ENCODE measurements at places on chromosomes 12 and 14. TPM values are rescaled to one million over a fixed set of nuclear protein-coding genes. Genes with fewer than 3 reads are reported as not detected.

Gene ST8SIA1
- 2.4 TPM for total RNA-seq

Gene RIPK3
- 56.5 TPM for total RNA-seq

Gene SNX6
- total RNA-seq, result 66.7 TPM

Gene A2ML1
- total RNA-seq, result 0.09 TPM

Gene AVPR1A
- 0.98 TPM for total RNA-seq

Gene ARHGEF40
- 124 TPM for total RNA-seq

Gene IQSEC3
- total RNA-seq, result 1.6 TPM

Gene TMEM263
- 49.4 TPM for total RNA-seq

Gene SLC10A1
- 0.86 TPM for total RNA-seq

Gene CCDC60
- not detected for total RNA-seq

Gene RNASE2
- 1.8 TPM for total RNA-seq

Gene C3AR1
- 20.5 TPM for total RNA-seq

Gene C12orf54
- total RNA-seq, result not detected

Gene CIROP
- not detected for total RNA-seq

GRCh38 chr14:102692334-102692733, 84.9 kb upstream of the TRAF3 start:
- no peak for DNase-seq

- no peak for DNase-seq
These were observed 4.4 kb upstream of the SHMT2 start for GRCh38 chr12:57224973-57225679.

DNA sequence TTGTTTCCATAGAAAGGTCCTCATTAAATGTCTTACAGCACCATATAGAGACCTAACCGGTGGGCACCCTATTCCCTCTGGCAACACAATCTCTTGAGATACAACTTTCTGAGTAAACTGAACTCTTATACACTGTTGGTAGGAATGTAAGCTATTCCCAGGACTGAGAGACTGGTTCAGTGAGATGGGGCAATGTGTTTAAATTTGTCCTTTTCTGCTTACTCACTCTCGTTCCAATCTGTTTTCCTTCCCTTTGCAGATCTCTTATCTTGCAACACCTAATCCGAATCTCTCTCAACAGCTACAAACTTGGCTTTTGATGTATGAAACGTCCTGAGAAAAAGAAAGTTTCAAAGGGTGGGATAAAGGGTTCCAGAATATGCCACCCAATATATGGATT, 26.1 kb upstream of the ETV6 start:
- no peak for DNase-seq

DNA sequence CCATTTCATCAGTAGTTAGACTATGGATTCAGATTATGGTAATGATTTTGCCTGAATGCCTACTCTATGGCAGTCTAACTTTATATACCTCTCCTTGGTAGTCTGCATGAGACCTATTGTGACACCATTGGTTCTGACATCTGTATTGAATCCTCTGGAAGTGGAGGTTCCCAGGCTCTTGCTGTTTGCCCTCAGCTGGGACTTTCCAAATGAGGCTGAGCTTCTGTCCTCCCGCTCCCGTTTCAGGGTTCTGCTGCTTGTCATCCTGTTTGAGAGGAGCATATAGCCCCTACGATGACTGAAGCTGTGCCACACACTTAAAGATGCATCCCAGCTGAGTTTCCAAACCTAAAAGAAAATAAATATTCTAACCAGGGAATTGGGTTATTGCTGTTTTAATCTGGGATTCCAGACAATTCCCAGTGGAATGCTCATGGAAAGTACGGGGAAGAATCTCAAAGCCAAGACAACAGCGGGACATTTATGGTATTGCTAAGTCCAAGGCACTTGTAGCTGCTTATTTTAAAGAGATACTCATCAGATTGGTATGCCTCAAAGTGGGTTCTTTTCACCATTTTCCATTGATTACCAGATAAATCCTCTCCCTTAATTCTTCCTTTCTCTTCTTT, 105.9 kb downstream of the ETV6 start:
- DNase-seq, result no peak

- no peak for DNase-seq
These were observed 73.7 kb downstream of the CEP128 start for GRCh38 chr14:80867798-80868197.

GRCh38 chr12:3253682-3254275, 176.6 kb downstream of the TSPAN9 start:
- DNase-seq, result no peak

GRCh38 chr12:5201554-5202218, 158.0 kb downstream of the KCNA5 start:
- DNase-seq, result no peak

- DNase-seq, result no peak
These were observed 64.4 kb downstream of the FOS start for GRCh38 chr14:75342762-75343599.

DNA sequence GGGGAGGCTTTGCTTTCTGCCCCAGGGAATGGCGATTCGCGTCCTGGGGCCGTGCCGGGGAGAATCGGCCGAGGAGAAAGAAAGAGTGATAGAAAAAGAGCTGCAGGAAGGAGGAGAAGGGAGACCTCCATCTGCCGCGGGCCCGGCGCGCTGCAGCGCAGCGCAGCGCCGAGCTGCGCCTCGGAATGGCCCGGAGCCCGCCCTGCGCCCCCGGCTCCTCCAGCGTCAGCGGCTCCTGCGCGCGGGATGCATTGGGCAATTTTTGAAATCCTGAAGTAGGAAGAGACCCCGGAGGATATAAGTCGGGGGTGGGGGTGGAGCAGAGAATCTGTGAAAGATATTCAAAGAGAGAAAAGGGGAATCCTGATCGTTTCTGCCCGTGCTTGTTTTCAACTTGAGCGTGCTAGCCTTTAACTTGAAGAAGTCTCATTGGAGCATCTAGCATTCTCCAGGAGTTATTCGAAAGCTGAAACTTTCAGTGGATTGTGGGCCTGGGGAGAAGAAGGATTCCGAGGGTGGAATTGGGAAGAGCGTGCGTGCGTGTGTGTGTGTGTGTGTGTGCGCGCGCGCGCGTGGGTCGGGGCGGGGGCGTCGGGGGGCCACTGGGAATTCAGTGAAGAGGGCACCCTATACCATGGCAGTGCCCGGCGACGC, 441 bp downstream of the PDE3A start:
- DNase-seq, result peak; percentile 16

DNA sequence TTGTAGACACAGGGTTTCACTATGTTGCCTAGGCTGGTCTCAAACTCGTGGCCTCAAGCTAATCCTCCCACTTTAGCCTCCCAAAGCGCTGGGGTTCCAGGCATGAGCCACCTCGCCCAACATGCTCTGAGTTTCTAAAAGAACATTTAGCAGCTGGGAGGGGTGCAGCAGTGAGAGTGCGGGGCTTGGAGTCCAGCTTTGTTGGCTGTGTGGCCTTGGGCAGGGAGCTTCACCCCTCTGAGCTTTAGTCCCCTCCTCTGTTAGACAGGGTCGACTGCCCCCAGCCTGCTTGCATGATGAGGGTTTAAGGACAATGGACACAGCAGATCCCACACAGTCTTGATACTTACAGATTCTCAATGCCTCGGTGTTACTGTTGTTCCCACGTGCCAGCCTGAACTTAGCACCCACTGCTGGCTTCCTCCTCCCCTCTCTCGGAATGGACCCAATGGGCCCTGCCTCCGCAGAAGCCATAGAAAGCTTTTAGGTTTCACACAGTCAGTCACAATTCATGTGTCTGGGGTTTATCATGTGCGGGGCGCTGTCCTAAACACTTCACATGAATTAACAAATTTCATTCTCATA, 54.6 kb downstream of the PSMA6 start:
- no peak for DNase-seq

DNA sequence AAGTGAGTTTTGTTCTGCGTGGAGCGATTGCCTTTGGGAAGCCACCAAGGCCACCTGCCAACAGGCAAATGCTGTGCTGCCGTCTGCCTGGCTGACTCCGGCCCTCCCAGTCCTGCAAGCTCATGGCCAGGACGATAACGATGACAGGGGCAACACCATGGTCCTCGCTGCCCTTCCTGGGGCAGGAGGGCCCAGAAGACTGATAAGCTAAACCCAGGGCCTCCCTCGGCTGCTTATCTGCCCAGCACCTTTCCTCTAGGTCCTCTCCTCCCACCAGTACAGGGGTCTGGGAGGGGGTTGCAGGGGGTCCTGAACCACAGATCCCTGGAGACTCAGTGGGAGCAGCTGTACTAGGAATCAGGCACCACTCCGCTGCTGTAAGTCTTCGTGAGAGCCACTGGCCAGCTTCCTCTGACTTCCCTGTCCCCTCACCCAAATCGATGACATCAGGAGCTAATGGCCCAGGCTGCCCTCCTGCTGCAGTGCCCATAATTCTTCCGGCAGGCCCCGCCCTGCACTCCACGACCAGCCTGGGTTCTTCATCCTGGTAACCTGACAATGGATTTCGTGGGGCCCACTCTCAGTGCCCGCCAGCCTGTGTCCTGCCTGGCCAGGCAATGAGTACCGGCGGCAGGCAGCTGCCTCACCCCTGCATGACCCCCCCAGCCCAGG, 5.1 kb downstream of the ANKRD9 start:
- DNase-seq, result no peak

DNA sequence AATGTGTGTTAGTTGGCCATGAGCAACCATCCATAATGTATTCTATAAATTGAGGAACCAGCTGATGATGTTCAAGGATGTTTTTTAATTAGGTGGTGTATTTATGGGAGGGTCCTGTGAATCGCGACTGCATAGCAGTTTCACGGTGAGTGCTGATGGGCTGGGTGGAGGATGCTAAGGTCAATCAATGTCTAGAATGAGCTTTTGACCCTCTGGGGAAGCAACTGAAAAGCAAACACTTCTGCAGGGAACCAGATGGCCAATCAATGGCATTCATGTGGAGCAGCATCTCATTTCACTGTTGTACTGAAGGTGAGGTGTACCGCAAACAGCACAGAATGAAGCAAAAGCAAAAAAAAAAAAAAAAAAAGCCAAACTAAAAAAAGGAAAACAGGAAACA, 676.1 kb upstream of the TMEM132C start:
- DNase-seq, result no peak

DNA sequence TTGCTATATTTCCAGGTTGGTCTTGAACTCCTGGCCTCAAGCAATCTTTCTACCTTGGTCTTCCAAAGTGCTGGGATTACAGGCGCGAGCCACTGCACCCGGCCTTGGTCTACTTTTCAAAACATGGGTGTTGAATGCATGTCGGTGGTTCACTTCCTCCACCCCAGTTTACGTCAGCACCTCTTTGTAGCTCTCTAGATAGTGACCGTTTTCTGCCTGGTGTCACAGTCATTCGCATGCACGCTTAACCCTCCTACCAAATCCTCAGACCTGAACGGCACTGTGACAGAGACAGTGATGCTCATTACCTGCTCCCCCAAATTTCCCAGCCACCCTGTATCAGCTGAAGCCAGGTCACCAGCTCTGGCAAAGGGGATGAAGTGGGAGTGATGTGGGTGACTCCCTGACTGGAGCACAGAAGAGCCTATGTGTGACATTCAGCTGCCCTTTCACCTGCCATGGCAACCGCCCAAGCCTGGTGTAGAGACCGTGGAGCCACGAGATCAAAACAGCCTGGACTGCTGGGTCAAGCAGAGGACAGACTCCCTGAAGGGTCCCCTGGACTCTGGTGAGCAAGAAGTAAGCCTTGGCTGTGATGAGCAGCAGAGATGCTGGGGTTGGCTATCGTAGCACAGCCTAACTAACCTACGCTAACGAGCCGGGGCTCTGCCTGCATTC, 66.2 kb upstream of the GPR68 start:
- no peak for DNase-seq

GRCh38 chr12:6374786-6375160, 590 bp downstream of the SCNN1A start:
- DNase-seq, result no peak

- DNase-seq, result peak; percentile 56
These were observed 36.7 kb downstream of the TMBIM6 start for GRCh38 chr12:49777800-49778748.

GRCh38 chr12:18653465-18653864, 84.3 kb downstream of the PLCZ1 start:
- no peak for DNase-seq

DNA sequence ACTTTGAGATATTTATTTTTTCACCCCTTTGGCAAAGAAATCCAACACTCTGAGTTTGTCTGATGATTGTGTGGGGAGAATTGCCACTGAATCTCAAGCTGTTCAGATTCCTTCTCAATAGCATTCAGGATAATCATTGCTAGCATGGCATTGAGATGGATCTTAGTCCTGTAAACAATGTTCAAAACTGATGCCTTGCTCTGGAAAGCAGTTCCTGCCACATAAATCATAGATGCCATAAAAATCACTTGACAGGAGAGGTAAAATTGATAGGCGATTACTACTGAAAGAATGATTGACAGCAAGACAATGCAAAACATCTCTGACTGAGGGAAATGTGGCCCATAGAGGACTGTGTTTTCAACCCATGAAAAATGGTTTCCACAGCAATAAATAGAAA, 915.6 kb downstream of the TRHDE start:
- no peak for DNase-seq

- DNase-seq, result no peak
These were observed 113.0 kb downstream of the ADCK1 start for GRCh38 chr14:77912754-77913556.

- DNase-seq, result no peak
These were observed 28.9 kb downstream of the SLC15A4 start for GRCh38 chr12:128794661-128795529.

DNA sequence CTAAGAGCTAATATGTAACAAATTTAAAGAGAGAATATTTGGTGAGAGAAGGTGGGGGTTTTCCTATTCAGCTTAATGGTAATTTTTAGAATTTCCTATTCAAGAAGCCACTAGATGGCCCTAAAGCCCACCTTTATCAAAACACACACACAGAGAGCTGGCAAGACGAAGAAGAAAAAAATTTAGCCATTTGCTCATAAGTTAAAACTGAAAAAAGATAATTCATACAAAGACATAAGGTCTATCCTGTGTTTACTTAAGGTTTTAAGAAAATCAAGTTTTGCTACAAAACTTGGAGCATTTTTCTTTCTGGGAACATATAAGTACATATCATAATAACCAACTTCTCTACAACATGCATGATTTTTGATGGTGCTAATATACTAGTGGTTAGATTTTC, 46.8 kb upstream of the PCED1B start:
- peak; percentile 18 for DNase-seq

GRCh38 chr14:28488684-28489083, 277.9 kb upstream of the FOXG1 start:
- DNase-seq, result no peak

DNA sequence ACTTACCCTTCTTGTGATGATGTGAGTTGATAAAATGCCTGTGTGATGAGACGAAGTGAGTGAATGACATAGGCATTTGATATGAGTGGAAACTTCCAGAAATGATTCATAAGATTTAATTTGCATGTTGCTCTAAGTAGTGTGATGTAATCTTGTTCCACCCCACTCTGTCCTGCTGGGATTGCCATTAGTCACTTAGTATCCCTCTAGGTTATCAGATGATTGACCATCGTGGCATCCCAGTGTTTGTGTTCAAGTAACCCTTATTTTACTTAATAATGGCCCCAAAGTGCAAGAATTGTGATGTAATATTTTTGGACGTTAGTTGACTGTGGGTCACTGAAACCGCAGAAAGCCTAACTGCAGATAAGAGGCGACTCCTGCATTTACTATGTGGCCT, 214.4 kb upstream of the DIO2 start:
- no peak for DNase-seq
